ENCODE measurements at places on chromosomes 16 and 17.

- no peak for DNase-seq
These were observed 945.8 kb downstream of the KCNJ2 start for GRCh38 chr17:71114911-71115668.

DNA sequence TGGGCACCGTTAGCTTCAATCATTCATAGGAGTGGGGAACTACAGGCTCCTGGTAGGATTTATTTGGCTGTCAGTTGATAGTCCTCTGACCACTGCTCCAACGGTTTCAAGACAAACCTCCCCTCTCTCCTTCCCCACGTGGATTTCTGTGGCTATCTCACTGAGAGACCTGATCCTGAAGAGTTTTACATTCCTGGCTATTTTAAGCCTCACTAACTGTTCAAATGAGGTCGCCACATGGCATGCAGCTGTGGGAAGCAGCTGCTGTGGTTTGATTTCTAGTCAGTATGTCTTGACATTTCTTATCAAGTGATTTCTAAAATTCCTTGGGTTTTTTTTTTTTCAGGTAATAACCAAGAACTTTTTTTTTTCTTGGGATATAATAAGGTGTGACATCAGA lies 38.3 kb downstream of the CDK5R1 start:
- peak; percentile 81 for DNase-seq

GRCh38 chr16:58501242-58502131 lies 1.5 kb downstream of the NDRG4 start:
- DNase-seq: no peak

DNA sequence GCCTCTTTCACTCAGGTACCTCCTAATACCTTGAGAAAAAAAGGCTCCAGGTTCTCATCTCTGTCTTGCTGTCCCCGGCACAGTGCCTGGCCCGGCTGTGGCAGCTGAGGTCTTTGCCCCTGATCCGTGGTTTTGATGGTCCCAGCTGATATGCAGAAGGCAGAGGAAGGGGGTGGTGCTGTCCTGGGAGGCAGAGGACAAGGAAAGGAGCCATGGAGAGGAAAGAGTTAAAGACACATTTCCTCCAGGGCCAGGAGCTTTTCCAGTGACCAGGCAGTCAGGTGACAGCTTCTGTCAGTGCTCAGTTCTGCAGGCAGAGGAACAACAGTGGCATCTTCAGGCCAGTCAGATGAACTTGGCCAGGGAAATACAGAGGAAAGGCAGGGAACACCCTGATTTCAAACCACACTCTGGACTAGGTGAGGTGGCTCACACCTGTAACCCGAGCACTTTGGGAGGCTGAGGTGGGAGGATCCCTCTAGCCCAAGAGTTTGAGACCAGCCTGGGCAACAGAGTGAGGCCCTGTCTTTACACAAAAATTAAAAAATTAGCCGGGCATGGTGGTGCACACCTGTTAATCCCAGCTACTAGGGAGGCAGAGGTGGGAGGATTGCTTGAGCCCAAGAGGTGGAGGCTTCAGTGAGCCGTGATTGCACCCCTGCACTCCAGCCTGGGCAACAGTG lies 3.3 kb upstream of the COG1 start:
- DNase-seq: peak; percentile 67

DNA sequence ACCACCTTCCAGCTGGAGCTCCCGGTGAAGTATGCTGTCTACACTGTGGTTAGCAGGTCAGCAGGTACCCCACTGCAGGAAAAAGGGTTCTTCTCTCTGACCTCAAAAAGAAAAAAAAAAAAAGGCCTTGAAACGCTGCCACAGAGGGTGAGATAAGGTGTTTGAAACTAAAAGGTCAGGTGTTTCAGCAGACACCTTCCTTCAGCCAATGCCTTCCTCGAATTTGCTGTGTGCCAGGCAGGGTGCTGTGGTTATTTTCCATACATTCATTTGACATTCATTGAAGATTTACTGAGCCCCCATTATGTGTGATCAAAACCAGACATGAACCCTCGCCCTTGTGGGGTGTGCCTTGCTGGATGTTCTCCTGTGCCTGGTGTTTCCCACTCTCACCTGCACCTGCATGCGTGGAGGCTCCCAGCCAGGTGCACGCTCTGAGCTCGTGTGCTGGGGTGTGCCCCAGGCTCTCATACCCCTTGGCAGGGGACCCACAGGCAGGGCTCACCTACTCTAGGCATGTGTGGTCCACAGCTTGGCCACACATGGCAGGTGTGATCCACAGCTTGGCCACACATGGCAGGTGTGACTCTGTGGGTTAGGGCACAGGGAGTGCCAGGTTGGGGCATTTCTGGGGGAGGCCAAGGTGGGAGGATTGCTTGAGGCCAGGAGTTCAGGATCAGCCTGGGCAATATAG lies 15.8 kb upstream of the ITGAD start:
- no peak for DNase-seq

- DNase-seq: peak; percentile 61
These were observed 19.9 kb downstream of the SNX11 start for GRCh38 chr17:48127371-48128051.

- no peak for DNase-seq
These were observed 17.6 kb upstream of the SPPL2C start for GRCh38 chr17:45826919-45827588.

DNA sequence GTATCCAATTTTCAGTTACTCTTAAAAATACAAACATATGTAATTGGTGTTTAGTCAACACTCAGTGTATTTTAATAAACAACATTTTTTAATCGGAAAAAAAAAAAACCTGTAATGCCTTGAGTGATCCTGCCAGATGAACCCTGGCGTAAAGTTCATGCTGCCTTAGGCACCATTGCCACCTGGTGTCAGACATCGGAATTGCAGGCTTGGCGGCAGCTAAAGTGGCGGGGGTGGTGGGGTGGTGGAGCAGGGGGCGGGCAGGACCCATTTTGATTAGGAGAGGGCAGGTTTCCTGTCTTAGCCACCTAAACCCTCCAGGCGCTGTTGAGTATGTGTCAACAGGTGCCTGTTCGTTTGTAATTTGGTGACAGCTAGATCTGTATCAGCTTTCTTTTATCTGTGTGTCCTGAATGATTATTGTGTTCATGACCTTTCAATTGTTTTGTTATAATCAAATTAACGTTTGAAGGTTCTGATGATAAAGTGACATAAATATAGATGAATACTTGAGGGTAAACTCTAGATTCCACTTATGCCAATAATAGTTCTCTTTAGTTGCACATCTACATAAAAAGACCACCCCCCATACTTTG lies 588.7 kb downstream of the CDH13 start:
- peak; percentile 43 for DNase-seq

GRCh38 chr17:68296217-68297191 lies 5.2 kb downstream of the ARSG start:
- no peak for DNase-seq

- no peak for DNase-seq
These were observed 401.4 kb upstream of the C16orf82 start for GRCh38 chr16:26665166-26665939.

DNA sequence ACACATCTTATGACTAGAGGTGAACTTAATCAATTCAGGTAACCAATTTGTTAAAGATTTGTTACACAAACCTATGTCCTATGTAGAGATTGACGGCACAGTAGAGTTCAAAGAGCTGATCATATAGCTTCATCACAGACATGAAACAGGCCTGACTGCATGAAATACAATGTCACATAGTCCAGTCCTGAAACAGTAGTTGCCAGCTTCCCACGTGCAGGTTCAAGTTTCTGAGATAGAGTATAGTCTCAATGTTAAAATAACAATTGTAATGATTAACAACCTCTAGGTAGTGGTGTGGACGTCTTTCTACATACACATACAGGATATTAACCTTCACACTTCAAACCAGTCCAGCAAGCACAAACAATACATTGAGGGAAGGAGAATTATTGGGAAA lies 640.7 kb upstream of the SOX9 start:
- no peak for DNase-seq

GRCh38 chr16:30813821-30814189 lies 26.8 kb upstream of the ZNF629 start:
- DNase-seq: no peak

DNA sequence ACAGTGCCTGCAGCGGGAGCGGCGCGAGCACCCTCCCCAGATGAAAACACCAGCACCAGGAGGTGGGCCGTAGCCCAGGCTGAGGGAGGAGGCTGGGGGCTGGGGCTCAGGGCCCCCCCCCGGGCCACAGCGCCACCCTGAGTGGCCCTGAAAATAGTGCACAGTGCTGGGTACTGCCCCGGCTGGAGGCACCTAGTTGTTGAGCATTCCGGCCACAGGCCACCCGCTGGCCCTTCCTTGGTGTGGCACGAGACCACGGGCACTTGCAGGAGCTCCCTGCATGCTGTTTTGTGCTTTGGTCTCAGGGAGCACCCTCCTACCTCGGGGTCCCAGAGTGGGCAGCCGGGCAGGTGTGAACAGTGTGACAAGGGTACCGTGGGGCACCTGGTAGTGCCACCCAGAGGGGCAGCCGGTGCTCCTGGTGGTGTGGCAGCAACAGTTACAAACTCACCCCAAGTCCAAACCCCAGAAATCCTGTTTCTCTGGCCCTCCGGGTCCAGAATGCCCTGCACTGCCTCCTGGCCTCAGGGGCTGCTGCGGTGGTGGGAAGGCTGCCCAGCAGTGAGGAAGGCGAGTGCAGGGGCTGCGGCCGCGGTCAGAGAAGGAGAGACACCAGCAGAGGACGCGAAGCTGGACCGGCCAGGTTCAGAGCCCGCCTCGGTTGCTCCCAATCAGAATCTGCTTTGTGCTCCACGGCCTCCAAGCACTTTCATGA lies 11.9 kb downstream of the FSCN2 start:
- DNase-seq: no peak

DNA sequence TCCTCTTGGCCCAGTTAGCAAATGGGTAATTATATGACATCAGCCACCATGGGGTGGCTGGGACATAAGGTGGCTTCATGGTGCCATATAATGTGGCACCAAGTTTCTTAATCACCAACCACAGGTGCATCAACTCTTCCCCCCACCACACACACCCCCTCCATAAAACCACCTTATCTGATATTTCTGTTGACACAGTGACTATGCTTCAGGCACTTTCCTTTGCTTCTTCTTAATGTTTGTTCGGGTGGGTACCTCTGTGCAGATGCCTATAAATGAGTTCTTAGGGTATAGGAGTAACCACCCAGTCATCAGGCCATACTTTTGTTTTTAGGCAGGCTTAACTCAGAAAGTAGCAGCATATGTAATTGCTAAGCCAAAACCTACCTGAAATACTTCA lies 29.5 kb downstream of the RNF43 start:
- DNase-seq: no peak

GRCh38 chr17:78104540-78104941 lies 24.0 kb downstream of the TMC6 start:
- DNase-seq: no peak
